Aorta (tissue), 5 donors: ENCODE measurements at places on chromosomes 11 and 22.

DNA sequence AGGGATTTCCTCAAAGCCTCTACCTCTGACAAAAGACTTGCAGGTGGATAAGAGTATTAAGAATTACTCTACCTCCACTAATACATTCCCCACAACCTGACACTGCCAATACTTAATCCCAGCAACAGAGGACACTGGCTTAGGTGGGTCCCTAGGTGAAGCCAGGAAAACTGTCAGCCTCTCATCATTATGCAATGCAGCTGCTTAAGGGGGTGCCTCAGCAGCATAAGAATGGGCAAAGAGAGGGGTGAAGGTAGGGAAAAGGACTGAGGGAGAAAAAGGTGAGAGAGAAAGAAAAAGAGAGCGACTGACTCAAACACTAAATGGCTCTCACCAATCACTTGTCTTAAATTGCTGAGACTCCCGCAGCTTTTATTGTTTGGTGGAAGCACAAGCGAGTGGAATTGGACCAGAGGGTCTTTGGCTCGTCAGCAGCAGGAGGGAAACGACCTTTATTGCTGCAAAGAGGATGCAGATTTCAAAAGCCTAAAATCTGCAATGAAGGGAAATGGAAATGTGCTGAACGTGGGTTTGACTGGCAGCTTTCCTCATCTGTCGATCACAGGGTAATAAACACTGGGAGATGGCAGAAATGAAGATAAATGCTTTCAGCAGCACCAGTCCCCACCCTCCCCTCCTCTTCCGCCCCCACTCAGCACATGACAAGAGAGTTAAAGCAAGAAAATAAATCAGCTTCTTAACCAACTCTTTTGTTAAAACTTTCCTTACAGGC is 64.9 kb upstream of the CHRM4 start:
- DNase-seq: no peak

DNA sequence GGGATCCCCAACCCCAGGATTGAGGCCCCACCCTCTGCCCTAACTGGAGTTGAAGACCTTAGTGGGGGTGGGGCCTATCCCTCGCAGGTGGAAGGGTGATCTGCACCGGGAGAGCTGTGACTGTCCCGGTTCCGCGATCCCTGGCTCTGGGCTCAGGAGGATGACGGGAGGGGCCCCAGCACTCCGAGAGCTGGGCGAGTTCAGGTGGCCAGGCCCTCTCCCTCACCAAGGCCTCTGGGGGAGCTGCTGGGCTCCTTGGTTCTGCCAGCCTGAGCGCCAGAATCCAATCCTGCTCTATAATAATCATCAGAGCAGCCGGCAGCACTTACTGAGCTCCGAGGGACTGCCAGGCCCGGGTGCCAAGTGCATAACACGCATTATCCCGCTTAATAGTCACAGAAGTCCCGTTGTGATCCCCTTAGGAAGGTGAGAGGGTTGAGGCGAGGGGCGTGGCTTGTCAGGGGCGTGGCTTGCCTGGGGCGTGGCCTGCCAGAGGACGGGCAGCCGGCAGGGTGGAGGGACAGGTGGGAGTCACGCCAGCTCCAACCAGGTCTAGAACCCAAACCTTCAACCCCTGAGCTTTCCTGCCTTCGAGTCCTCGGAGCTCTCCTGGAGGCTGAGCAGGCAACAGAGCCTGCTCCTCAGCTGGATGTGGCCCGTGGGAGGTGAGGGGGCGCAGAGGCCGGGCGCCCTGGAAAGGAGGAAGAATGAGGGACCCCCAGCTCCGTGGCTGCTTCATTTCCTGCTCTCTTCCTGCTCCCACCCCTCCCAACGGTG is 7.3 kb upstream of the SYT7 start:
- DNase-seq: no peak

DNA sequence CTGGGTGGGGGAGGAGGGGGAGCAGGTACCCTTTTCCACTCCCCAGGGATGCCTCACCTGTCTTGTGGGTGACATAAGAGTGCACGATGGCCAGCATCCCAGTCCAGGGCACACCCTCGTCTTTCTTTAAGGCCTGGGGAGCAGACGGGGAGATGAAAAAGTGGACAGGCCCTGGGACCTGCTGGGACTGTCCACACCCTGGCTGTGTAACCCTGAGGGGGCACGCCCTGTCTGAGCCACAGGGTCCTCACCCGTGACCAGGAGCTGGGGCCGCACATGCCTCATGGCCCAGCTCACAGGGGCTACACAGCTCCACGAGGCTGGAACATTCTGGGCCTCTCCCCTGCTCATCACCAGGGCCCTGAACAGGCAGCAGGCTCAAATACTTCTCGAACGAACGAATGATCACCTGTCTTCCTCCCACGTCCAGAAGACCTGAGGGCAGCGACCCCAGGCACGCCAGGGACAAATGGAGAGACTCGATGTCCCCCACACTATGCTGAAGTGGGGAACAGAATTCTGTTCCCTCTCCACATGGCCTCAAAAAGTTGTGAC is 123.9 kb downstream of the PHF21B start:
- no peak for DNase-seq

- DNase-seq: no peak
Measured at GRCh38 chr11:12618743-12619540, 55.3 kb upstream of the TEAD1 start.

- no peak for DNase-seq
Measured at GRCh38 chr11:77502346-77502905, 28.5 kb upstream of the PAK1 start.

DNA sequence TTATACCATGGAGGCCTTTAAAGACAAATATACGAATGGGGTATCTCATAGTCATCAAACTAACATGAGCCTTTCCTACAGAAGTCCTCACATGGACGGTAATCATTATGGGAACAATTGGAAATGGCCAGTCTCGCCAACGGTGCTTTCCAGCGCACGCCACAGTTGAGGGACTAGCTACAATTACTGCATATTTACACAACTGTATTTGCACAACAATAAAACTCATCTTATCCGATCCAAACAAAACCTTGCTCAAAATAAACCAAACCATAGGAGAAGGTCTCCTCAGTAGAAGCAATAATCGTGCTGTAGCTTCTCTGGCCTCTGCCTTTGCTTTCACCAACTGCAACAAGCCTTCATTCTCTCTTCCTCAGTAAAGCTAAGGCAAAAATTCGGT is 5.9 kb downstream of the CADM1 start:
- no peak for DNase-seq

DNA sequence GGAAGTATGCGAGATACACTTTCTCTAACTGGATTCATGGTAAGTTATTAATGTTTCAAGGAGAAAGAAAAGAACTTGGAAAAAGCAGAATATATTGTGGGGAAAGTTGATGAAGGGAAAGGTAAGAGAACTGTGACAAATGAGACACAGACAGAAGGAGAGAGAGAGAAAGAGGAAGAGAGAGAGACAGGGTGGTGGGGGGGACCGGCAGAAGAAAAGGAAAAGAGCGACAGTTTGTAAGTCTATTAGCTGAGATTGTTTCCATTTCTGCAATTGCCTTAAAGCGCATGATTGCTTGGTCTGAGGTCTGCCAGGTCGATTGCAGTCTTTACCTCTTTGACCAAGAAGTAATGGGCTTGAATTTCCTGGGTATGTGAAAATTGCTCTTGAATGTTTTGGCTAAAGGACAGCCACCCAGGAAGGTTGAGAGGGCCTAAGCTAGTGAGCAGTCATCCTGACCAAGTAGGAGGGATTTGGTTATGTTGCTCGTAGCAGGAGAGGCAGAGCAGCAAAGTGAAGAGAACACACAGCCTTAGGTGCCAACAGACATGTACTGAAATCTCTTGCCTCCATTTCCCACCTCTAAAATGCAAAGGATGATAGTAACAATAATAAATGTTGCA is 23.6 kb upstream of the TMA7B start:
- DNase-seq: no peak
